ENCODE measurements at places on chromosomes 5 and 9.

DNA sequence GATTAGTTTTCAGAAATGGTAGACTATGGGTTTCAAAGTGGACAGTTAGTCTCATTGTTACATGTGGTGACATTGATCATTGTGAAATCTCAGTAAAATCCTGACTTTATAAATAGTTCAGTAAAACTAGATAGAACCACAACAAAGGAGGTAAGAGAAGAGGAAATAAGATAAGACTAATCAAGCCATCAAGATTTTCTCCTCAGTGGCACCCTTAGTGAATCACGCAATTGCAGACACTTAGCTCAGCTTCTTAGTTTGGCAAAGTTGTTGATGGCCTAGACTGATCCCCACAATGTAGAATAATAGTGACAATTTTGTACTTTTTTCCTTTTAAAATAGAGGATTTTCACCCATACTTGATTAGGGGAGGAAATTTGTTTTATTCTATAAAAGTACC, 426.7 kb upstream of the ITGA1 start:
- DNase-seq = no peak

DNA sequence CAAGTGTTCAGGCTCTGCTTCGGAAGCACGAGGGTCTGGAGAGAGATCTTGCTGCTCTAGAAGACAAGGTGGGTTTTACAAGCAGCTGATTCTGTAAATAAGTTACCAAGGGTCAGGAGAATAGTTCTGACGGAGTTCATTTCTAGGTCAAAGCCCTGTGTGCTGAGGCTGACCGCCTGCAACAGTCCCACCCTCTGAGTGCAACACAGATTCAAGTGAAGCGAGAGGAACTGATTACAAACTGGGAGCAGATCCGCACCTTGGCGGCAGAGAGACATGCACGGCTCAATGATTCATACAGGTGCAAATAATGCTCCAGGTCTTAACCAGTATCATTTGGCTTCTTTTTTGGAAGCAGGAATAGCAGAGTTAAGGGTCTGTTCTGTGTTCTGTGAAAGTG, 24.8 kb downstream of the SPTAN1 start:
- no peak for DNase-seq

- no peak for DNase-seq
Observed at GRCh38 chr9:81397481-81398381, 291.6 kb downstream of the TLE1 start.

- no peak for DNase-seq
Observed at GRCh38 chr5:73319036-73319435, 129.5 kb downstream of the FOXD1 start.

- DNase-seq = no peak
Observed at GRCh38 chr9:95598236-95598635, 81.5 kb upstream of the PTCH1 start.

Data from GM13977 (cell line).